ENCODE measurements at places on chromosomes 12 and 14.

DNA sequence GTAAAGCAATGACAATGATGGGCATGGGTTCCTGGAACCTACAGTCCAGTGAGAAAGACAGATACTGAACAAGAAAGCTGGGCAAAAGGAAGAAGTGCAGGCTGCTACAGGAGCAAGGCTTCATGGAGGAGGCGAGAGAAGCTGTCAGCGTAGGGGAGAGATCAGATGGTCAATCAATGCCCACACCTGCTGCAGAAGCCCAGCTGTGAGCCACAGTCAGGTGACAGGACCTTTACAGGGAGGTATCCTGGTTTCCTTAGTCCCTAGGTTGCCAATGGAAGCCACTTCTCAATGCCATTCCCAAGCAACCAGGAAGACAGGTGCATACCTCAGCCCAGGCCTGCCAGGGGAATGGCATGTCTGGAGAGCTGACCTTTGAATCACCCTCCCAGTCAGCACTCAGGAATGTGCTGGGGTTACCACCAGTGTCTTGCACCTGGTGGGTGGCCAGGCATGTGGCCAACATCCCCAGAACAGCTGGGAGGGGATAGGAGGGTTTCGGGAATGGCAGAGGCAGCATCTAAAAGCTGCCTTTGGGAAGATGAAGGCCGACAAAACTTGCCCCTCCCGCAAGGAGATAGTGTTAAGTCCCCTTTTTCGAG lies 170.3 kb downstream of the TTC7B start:
- DNase-seq = no peak

GRCh38 chr14:75274899-75275569 lies 3.6 kb upstream of the FOS start:
- DNase-seq = peak; percentile 37

DNA sequence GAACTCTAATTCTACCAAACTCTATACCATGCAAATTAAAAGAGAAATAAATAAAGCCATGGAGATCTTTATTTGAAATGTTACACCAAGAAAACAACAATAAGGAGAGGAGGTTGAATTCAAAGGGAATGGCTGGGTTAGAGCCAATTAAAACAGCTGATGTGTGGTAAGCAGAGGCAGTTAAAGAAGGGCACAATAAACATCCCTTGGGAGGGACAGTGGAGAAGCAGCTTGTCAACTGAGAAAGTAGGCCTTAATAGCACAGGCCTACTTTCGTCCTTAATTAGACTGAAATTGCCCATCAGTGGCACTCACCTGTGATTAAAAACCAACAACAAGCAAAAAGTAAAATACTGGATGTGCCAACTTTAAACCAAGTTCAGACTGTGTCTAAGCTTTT lies 16.3 kb upstream of the NAV3 start:
- DNase-seq = no peak

GRCh38 chr14:96042248-96042930 lies 3.2 kb downstream of the C14orf132 start:
- DNase-seq = no peak

GRCh38 chr12:86950444-86950843 lies 694.3 kb upstream of the MGAT4C start:
- DNase-seq = no peak

DNA sequence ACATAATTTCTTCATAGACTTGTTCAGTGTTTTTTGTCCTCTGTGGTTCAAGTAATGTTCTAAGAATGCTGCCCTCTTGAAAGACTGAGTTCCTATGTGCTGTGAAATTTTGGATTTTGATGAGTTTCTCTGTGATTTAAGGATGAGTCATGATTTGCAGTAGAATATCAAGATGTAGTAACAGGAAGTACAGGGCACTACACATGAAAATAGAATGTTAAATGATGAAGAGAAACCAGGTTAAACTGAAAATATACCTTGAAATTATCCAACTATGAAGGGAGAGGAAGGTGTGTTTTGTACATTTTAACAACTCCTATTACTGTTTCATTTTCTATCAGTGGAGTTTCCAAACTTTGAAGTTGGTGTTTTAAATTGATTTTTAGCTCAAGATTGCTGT lies 4.8 kb downstream of the ELK3 start:
- DNase-seq = no peak

- DNase-seq = no peak
These were observed 732.6 kb upstream of the FLRT2 start for GRCh38 chr14:84797326-84797725.

DNA sequence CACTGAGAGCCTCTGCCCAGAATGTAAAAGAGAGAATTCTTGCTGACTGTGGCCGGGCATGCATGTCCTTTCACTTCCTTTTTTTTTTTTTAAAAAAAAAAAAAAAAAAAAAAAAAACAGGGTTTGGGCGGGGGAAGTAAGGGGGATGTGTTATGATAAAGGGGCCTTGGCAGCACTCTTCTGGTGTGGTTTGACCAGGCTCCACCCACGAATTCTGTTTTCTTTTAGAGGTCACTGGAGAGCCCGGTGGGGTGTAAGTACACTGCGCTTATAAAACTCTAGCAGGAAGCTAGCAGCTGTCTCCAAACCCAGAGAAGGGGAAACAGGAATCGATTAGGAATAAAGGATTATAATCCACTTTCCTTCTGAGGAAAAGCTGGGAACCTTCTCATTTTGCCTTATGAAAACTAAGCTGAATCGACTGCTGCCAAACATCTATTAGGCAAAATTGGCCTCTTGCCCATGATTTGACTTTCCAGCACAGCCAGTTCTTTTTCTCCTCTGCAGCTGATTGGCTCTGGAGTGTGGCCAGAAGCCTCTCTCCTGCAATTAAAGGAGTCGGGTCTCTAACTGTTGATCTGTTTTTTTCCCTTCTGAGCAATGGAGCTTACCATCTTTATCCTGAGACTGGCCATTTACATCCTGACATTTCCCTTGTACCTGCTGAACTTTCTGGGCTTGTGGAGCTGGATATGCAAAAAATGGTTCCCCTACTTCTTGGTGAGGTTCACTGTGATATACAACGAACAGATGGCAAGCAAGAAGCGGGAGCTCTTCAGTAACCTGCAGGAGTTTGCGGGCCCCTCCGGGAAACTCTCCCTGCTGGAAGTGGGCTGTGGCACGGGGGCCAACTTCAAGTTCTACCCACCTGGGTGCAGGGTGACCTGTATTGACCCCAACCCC lies 27.7 kb upstream of the HIGD1C start:
- no peak for DNase-seq

DNA sequence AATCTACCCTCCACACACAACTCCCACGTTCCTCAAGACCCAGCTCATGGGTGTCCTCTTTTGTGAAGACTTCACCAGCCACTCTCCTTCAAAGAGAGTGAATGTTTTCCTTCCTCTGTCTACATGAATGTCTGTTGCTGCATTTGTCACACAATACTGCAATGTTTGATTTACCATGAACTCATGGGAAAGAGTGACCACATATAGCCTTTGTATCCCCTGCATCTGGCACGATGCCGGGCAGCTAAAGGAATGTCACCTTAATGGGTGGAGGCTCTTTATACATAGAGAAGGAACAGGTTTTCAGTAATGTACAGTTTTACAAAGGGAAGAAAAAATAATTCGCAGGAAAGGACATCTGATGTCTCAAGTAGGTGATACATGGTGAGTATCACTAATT lies 12.1 kb upstream of the BCDIN3D start:
- no peak for DNase-seq

DNA sequence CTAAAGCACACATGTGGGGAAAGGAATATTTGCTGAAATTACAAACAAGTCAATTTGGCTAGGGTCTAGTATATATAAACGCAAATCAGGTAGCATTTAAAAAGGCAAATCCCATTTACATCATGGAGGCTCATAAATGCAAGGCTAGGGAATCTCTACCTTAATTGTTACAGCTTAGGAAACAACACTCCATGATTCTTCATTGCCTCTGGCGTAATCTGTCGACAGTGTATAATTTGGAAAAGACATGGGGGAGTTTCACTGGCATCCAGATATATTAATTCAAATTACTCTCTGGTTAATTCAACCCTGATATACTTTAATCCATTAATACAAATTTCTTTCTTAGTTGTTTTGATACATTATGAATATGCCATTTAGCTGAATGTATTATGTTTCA lies 1630.2 kb upstream of the FLRT2 start:
- no peak for DNase-seq

- no peak for DNase-seq
These were observed 2.5 kb upstream of the PLEKHD1 start for GRCh38 chr14:69481815-69482568.

DNA sequence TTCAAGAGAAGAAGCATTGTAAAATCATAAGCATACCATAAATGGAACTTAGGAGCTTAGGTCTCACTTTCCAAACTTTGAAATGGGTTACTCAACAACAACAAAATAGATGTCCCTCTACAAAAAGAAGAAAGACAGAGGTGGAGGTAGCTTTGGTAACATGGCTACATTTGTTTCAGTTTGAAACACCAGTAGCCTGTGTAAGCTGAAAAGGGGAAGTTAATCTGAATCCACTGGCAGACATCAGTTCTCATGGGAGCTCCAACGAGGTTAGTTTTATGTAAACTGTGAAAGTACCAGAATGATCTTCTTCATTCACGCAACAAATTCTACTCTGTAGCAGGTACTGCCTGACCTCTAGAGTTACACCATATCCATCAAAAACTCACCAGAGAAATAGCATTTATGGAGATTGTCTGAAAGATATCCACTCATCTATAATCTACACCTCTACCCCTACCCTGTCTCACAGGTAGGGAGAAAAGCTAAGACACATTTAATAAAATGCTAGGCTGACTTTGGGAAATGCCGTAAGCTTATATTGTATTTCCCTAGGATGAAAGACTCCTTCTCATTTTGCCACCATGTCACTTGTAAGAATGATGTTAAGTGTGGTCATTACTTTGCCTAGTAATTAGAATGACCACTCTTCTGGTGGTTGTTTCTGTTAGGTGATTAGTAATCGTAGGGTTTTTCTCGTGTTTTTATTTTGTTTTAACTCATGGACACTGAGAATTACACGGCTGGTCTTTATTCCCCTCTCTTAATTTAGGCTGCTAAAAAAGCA lies 224.1 kb downstream of the ASCL1 start:
- DNase-seq = no peak

- no peak for DNase-seq
These were observed 169.0 kb upstream of the NTF3 start for GRCh38 chr12:5262885-5263284.

GRCh38 chr12:98745578-98746391 lies 100.7 kb downstream of the APAF1 start:
- DNase-seq = peak; percentile 25

DNA sequence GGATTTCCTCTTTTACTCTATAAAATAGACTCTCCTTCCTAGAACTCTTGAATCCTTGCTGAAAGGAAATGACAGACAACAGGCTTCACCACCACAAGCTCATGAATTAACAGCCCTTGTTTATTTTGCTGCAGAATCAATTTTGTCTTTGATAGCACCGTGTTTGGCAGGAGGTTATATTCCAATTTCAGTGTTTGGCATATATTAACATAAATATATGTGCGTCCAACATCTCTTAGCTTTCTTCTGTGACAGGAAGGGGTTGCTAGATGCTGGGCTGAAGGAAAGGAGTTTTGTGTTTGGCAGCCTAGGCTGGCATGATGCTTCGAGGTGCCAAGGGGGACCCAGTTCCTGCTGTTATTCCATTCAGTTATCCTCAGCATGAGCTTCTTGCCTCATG lies 126.4 kb downstream of the TMEM132C start:
- no peak for DNase-seq

DNA sequence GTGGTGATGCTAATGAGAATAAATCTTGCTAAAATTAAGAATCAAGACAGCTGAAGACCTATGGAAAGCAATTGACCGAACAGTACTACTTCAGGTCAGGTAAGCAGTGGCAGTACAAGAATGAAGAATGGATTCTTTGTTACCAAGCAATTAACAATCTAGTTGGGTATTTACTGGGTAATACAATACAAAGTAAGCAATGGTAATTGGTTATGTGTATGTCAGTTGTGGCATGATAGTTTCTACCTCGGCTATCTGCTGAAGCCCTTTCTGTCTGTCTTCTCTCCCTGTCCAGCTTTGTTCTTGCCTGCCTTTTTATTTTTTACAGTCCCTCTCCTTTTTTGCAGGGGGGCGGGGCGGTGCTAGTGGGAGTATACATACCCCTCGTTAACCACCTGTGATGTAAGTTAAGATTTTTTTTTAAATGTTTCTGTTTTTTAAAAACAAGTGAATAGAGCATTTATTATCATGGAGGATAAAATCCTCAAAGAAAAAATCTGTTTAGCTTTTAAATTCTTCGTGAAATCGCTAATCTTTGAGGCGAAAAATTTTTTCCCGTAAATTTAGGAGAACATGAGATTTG lies 75.9 kb downstream of the RCOR1 start:
- no peak for DNase-seq

DNA sequence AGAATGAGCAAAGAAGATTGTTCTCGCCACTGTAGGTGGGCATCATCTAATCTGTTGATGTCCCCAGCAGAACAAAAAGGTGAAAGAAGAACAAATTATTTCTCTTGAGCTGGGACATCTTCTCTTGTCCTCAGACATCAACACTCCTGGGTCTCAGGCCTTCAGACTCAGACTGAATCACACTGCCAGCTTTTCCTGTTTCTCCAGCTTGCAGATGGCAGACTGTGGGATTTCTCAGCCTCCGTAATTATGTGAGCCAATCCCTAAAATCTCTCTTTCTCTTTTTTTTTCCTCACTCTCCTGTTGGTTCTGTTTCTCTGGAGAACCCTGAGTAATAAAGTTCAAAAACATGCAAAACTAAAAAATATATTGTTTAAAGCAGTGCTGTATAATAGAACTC lies 3.7 kb upstream of the TMPRSS12 start:
- no peak for DNase-seq

All from activated effector memory CD4-positive, alpha-beta T cell treated with Interleukin-2 at 50 U/mL for 16 hours (primary cell).